ENCODE measurements at places on chromosomes 1 and 21. TPM values are rescaled to one million over a fixed set of nuclear protein-coding genes. Genes with fewer than 3 reads are reported as not detected.

GRCh38 chr1:119549719-119550132 is 42.7 kb downstream of the HSD3B1 start:
- peak; percentile 72 for DNase-seq

Gene CLIC6
- 5.2 TPM for total RNA-seq

DNA sequence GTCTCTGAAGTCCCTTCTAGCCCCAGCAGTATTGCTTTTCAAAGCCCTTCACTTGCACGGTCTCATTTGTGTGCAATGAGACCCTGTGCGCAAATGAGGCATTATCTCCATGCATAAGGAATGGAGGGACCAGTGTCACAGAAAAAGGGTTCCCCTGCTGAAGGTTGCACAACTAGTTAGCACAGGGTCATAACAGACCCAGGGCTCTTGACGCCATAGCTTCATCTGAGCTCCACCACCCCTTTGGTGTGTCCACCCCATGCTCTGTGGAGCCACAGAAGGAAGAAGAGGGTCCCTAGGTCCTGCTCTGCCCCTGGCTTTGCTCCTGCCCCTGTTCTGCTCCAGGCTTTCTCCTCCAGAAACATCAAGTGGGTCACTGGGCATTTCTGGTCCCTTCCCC is 12.6 kb downstream of the SH2D2A start:
- no peak for DNase-seq

DNA sequence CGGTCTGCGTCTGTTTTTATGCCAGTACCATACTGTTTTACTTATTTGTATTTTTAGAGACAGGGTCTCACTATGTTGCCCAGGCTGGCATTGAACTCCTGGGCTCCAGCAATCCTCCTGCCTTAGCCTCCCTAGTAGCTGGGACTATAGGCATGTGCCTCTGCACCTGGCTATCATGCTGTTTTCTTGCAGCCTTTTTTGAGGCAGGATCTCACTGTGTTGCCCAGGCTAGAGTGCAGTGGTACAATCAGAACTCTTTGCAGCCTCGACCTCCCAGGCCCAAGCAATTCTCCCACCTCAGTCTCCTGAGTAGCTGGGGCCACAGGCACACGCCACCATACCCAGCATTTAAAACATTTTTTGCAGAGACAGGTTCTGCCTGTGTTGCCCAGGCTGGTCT is 5.3 kb upstream of the LRRC39 start:
- DNase-seq, result no peak

DNA sequence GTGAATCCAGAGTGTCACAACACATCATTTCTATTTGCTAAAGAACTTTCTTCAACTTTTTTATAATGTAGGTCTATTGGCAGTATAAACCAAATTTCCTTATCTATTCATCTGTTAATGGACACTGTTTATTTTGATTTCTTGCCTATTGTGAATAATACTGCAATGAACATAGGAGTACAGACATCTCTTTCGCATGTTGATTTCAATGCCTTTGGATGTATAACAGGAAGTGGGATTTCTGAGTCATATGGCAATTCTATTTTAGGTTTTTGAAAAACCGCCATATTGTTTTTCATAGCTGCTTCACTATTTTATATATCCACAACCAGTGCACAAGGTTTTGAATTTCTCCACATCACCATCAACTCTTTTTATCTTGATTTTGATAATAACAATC is 198.7 kb downstream of the KCNT2 start:
- DNase-seq, result no peak
